ENCODE measurements at places on chromosomes 11 and 22.

DNA sequence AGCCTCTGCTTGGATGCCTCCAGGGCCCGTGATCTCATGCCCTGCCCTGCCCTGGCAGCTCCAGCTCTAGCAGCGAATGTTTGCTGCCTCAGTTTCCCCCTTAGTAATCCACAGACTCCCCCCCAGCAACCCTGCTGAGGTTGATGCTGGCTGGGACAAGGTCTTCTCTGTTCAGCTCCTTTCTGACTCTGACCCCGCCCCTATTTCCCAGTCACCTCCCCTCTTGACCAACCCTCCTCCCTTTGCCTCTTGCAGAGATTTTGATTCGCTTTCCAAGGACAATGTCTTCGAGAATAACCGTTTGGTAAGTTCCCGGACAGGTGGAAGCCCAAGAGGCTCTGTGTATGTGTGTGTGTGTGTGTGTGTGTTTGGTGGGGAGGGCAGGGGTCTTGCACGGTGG is 5.6 kb downstream of the MICALL1 start:
- no peak for DNase-seq

DNA sequence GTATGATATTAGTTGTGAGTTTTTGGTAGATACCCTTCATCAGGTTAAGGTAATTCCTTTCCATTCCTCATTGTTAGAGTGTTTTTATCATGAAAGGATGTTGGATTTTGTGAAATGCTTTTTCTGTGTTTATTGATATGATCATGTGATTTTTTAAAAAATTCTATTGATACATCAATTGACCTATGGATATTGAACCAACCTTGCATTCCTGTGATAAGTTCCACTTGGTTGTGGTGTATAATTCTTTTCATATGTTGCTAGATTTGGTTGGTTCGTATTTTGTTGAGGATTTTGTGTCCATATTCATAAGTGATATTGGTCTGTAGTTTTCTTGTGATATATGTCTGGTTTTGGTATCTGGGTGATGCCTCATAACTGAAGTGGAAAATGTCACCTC is 6.7 kb downstream of the ANKRD13D start:
- no peak for DNase-seq

DNA sequence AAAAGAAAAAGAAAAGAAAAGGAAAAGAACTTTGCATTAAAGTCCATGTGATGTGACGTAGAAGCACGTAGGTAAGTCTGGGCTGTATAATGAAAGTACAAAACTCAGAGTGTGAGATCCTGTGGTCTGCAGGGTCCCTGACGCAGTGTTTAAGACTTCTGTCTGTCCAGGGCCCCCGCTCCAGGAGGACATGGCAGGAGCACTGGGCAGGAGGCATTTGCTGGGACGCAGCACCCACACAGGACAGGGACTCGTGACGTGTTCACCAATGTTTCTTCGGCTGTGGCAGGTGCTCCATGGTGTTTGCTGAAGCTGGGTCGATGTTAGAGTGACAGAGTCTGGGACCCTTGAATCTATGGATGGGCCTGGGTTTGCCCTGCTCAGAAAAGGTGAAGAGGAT is 348.1 kb downstream of the BRD1 start:
- no peak for DNase-seq

DNA sequence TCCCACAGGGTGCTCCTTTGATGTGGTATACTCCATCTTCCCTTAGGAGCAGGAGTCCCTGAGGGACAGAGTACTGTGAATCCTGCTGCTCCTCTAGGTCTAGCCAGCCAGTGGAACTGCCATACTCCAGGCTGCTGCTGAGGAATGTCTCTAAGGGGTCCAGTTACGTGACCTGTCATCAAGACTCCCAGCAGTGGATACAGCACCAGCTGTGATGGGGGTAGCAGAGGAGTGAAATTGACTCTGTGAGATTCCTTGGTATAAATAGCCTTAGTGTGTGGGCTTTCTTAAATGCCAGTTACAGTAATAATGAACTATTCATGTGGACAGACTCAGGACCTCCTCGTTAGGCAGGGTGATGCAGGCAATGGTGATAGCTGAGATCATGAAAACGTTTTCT is 140.4 kb upstream of the LUZP2 start:
- DNase-seq = no peak

DNA sequence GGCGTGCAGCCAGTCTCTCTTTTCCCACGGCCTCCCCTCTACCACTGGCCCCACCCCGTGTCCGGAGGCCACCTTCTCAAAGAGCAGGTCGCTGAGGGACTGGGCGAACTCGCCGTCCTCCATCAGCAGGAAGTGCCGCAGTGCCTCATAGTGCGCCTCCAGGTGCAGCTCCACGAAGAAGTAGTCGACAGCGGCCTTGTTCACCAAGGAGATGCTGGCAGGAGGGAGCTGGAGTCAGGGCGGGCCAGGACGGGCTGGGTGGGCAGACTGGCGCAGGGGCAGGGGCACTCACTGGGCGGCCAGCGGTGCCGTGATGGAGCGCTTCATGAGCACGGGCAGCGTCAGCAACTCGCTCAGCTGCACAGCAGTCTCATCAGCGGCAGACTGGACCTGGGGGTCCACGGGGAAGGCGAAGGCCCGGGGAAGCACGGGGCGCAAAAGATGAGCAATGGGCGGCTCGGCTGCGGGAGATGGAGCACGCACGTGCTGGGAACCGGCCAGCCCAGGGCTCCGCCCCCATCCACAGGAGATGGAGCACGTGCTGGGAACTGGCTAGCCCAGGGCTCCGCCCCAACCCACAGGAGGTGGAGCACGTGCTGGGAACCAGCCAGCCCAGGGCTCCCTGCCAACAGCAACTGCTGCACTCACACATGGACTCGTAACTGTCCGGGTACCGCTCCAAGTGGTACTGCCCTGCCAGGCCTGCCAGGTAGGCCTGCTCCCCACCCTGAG is 18.4 kb downstream of the SELENOO start:
- DNase-seq = peak; percentile 57

DNA sequence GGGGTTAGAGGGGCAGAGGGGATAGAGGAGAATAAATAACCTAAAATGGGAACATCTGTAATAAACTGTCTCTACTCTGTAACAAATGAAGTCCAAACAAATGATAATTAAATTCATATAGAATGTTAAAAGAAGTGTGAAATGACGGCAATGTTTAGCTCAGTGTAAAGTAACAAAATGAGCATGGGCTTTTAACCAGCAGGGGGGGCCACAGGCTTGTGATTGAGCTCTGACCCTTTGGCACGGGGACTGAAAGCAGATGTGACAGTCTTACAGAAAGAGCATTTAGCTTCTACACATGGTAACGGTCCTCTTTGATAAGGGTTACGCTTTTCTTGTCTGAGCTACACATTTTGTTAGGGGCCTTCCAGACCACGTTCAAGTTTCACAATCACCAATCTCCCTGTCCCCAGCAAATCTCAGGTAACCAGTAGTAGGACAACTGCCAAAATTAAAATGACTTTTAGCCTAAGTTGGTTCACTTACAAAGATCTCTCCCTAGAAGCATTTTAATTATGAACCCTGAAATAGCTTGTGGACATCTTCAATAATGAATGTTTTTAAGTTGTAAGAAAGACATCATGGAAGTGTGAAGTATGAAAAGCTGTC is 262.5 kb downstream of the DCDC1 start:
- peak; percentile 0 for DNase-seq

- DNase-seq = no peak
These were observed 323 bp upstream of the PANX1 start for GRCh38 chr11:94128291-94128745.

DNA sequence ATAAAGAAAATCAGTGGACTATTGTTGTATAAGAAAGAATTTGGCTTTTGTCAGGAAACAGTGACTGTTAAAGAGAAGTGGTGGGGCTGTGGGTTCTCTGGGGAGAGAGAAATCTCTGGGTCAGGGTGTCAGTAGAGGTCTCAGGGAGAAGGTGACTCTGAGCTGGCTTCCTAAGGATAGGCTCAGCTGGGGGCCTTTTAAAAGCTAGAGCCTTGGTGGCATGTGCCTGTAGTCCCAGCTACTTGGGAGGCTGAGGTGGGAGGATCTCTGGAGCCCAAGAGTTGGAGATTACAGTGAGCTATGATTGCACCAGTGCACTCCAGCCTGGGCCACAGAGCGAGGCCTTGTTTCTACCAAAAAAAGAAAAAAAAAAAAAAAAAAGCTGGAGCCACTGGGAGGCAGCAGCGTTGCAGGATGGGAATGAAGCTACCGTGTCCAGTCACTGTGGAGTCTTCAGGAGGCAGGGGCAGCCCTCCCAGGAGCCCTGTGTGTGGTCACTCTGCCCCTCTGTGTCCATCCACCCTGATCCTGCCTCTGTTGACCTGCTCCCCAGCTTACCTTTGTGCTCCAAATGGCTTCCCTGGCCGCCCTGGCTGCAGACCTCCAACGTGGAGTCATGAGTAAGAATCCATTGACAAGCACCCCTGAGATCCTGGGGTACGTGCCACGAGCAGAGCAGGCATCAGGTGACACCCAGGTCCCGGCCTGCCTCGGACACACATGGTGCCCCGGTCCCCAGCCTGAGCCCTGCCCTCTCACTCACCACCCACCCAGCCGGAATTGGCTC is 5.4 kb upstream of the MIF start:
- no peak for DNase-seq

DNA sequence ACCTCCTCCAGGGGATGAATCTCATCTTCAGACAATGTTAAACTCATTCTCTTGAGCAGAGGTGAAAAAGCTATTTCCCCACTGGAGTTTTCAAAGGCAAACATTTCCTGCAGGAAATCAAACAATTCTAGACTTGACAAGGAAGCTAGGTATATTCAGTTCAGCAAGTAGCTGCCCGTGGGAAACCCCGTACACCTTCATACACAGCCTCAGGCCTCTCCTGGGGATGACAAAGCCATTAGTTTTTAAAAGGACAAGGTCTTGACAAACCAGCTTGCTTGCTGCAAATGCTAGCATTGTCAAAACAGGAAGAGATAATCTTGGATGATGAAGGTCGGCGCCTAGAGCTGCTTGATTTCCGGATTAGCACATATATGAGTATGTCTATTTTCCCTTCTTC is 1630.8 kb upstream of the TENM4 start:
- DNase-seq = no peak

GRCh38 chr22:27628891-27629631 is 172.5 kb downstream of the MN1 start:
- no peak for DNase-seq

- no peak for DNase-seq
These were observed 11.3 kb upstream of the MTMR3 start for GRCh38 chr22:29871684-29872083.

GRCh38 chr11:79043726-79044125 is 397.1 kb downstream of the TENM4 start:
- DNase-seq = peak; percentile 55

GRCh38 chr11:1119604-1120146 is 38.1 kb upstream of the MUC5AC start:
- no peak for DNase-seq

DNA sequence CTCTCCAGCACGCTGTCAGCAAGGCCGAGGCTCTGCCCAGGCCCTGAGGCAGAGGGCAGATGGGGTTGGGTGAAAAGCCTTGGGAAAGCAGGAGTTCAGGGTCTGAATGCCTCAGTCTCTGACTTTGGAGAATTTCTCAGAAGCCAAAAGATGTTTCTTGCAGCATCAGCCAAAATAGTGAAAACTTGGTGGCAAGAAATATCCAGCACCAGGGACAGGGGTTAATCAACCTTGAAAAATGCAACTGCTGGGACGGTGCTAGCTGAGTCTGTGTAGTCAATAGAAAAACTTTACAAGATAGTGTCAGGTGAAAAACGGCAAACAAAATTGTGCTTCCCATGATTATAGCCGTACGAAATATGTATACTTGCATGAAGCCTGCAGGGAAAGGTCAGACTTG is 1.4 kb upstream of the ABCC8 start:
- no peak for DNase-seq
